ENCODE measurements at places on chromosomes 11 and 22.

- DNase-seq, result no peak
Measured at GRCh38 chr11:74280494-74280893, 30.9 kb downstream of the P4HA3 start.

DNA sequence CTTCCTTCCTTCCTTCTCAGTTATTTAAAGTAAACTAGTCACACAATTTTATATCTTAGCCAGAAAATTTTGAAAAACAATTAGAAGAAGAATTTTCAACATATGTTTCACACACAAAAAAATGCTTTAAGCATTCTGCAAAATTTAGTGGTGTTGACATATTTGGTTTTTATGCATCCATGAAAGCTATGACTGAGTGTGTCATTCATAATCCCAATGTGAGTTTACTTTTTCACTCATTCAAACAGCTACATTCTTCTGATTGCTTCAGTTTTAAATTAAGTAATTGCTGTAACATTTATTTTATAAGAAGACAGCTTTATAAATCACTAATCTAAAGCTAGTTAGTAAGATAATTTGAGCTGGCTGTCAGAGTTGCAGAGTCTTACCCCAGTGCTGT is 453.5 kb downstream of the LRRC4C start:
- DNase-seq, result no peak

GRCh38 chr11:64361659-64362058 is 2.7 kb downstream of the RPS6KA4 start:
- DNase-seq, result no peak

- DNase-seq, result no peak
Measured at GRCh38 chr11:9619004-9619403, 44.9 kb upstream of the SWAP70 start.

DNA sequence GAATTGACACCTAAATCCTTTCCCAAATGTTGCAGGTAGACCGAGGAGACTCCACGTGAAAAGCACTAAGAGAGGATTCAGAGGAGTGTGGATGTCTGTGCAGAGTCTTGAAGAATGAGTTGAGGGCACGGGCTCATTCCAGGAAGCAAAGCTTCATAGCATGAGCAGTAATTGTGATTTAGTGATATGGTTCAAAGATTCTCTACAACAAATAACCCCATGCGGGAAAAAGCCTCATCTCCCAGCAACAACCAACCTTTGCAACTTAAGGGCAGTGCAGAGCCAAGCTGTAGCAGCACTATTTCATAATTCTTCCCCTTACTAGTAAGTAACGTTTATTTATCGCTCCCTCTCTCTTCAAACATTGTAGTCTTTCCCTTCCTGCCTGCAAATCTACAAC is 87.5 kb upstream of the CLMP start:
- DNase-seq, result no peak

DNA sequence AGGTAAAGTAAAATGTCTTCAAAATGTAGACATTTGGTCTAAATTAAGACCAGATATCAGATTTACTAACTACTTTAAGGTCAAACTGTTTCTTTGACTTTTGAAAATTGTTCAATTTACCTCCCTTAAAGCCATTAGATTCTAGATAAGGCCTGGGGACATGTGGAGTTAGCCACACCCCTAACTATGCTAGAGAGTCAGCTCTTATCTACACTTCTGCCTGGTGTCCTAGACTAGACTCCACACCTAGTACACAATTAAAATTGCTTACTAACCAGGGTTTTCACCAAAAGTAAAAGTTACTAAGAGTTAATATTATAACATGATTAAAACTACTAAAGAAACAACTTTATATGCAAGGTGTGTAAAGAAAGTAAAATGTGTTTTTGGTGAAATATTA is 43.6 kb upstream of the DBX1 start:
- DNase-seq, result no peak

DNA sequence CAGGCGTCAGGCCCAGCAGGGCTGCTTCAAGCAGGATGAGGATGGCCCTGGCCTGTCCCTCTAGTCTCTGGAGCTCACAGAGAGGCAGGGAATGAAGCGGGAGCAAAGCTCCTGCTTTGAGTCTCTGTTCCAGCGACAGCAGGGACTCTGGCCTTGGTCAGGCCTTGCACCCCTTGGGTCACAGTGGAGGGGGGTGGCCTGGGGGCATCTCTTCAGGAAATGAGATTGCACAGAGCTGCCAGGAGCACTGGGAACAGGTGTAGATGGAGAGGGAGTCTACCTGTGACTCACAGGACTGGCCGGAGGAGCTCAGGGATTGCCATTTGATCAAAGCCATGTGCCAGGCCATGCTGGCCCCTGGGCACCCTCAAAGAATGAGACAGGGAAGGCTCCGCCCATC is 1.6 kb downstream of the ANO1 start:
- DNase-seq, result no peak

DNA sequence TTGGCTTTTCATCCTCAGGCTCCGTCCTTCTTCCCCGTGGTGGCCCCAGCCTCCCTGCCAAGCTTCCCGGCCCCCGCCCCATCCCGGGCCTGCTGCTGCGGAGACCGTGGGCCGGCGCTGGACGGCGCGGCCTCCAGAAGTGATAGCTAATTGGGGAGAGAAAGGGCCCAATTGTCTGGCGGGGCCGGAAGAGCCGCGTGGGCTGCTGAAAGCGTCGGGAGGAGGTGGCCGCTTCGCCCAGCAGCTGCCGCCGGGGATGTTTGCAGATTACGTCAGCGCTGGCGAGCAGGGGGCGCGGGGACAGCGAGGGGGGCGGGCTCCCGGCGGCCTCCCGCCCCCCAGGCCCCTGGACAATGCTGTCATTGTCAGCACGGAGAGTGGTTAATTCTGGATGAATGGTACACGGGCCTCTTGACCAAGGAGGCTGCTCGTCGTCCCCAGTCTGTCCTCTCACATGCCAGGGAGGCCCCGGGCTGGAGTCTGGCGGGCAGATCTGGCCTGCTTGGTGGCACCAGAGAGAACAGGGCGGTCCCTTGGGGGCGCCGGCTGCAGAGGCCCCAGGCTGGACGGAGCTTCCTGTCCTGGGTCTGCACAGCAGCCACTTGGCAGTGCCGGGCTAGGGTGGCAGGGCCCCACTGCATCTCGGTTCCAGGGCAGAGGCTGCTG is 1.6 kb downstream of the SMIM38 start:
- no peak for DNase-seq

- DNase-seq, result no peak
Measured at GRCh38 chr11:111091321-111091938, 154.1 kb upstream of the POU2AF2 start.

DNA sequence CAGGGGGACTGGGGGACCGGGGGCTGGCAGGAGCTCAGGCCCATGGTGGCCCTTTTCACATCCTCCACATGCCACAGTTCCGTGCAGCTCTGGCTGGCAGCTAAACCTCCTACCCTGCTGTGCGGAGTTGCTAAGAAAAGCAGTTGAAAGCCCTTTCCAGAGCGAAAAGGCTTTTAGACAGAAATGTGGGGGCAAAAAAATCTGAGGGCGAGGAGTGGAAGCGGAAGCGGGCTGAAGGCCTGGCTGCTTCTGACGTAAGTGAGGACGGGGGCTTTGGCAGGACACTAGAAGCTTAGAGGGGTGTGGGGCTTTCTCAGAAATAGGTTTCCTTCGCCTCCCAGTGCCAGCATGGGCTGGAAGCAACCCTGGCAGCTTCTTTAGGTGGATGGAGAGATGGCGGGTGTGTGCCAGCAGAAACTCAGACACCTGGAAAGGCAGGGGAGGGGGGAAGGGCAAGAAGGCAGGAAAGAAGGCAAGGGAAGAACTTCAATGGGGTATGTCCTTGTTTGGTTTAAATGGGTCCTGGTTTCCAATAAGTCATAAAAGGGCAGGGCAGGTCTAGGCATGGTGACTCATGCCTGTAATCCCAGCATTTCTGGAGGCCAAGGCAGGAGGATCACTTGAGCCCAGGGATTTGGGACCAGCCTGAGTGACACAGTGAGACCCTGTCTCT is 11.2 kb upstream of the DGKZ start:
- no peak for DNase-seq

DNA sequence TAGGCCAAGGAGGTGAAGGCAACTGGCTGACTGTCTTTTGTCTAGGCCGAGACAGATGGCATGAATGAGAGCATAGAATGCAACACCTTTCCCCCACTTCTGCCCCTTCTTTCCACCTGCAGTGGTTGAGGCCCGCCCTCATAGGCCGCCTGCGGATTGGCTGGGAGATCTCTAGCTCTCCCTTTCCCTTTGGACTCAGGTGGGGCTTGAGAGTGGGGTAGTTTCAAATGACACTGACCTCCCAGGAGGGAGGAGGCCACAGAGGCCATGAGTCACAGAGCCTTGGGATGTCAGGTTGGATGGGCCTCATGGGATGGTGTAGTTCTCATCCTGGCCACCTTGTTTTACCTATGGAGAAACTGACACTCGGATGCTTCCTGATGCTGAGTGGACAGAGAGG is 9.1 kb downstream of the MICAL2 start:
- DNase-seq, result no peak

DNA sequence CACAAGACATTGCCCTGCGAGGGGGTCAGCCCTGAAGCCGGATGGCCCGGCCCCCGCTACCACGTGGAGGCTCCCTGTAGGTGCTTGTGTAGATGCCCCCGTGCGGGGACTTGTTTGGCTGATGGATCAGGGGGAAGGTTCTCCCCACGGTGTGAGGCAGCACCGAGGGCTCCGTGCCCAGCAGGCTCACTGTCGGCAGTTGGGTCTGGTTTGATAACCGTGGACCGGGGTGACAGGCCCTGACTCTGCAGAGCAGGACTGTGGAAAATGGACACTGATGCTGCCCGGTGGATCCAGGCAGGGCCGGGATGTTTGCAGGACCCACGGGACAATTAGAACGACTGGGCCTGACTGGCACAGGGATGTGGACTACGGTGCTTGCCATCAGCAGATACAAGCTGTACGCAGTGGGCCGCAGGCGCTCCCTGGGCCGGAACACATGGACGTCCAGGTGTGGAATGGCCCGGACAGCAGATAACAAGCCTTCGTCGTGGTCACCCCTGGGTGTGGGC is 19.0 kb downstream of the KCNQ1 start:
- no peak for DNase-seq

DNA sequence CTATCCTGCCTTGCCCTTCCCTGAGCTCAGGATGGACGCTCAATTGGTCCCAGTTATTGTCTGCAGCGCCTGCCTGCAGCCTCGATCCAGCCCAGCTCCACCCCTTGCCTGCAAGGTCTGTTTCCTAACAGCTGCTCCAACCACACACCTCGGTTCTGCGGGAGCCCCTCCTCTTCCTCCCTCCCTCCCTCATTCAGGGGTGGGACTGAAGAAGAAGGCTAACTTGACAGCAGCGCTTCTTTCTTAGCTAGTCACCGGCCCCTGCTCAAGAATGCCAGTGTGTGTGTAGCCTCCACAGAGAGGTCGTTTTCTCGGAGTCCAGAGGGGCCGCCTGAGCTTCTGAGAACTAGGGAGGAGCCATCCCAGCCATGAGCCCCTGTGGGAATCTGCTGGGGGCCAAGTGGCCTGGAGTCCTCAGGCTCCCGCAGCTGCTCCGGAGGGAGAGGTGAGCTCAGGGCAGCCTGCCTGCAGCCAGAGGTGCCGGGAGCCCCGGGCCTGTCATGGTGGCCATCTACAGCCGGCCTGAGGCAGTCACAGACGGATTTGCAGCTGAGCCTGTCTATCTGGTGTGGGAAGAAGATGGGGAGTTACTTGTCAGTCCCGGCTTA is 36.1 kb downstream of the LIMK2 start:
- DNase-seq, result peak; percentile 31

DNA sequence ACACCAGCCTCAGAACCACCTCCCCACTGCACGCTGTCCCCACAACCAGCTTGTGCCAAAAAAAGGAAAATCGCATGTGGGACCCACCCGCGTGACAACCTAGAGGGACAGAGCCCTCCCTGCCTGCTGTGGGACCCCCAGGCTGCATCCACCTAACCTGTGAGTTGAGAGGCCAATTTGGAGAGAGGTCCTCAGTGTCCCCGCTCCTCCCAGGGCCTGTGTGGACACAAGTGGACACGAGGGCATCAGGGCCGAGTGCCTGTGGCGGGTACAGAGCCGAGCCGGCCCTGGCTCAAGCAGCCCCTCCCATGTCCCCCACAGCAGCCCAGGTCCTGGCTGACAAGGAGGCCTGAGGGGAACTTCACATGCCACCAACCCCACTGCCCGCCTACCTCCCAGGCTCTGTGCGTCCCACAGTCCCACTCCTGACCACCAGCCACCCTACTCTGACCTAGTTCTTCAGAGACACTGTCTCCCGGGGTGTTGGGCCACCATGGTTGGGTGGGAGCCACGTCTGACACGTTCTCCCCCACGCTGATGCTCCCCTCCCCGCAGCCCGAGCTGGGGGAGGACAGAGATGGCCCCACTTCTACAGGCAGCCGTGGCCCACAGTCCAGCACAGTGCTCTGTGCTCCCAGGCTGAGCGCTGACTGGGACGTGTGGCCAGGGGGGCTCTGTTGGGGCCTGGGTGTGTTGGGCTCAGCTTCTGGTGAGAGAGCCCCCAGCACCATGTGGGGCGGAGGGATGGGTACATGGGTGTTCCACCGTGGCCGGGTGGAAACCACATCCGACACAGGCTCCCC is 19.2 kb downstream of the SELENOO start:
- no peak for DNase-seq

DNA sequence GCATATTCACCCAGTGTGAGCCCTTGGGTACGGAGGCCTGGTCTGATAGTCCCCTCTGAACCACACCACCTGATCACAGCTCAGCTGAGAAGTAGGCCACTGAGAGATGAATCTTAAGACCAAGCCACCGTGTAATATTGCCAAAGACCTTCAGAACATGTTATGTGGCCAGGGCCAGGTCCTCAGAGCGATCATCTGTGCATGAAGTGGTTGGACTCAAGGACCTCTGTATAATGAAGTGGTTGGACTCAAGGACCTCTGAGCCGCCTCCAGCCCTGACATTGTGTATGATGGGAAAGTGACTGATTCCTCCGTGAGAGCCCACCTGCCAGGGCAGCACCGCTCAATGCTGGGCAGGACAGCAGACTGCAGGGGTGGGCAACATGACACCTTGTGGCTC is 70.2 kb downstream of the TP53I11 start:
- no peak for DNase-seq
